ENCODE measurements at places on chromosomes 5 and 9. TPM values are rescaled to one million over a fixed set of nuclear protein-coding genes. Genes with fewer than 3 reads are reported as not detected.

GRCh38 chr5:54775645-54776044 lies 209.7 kb downstream of the ESM1 start:
- no peak for DNase-seq

DNA sequence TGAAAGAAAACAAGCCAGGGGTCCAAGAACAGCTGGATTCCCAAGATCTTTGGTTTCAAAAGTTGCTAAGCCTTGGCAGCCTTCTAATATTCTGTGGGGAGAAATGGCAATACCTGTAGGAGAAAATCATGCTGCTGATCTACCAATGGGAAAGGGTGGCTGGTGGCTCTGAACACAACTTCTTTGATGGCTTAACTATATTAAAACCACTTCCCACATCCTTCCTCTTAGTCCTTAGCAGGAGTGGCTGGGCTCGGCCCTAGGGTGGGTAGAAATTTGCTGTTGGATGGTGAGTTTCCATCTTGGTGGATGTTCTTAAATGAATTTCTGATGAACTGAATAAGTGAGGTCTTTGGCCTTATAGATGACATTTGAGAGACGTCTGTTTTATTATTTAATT lies 19.5 kb upstream of the FBXL7 start:
- no peak for DNase-seq

DNA sequence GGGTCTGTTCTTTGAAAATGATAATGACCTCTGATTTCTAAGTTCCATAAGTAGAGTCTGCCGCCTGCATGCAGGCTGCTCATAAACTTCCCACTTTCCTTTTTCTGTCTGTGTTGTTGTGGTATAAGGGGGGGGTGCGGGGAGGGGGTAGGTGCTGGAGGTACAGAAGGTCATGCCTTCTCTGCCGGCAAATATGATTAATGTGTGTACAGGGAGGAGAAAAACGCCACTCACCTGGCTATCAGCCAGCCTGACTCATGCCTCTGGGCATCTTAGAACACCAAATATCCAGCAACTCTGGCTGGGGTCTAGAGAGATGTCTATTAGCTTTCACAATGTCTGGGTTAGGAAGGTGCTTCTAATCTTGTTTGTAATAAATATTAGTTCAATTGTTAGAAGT lies 128.3 kb downstream of the EFNA5 start:
- DNase-seq, result peak; percentile 83

DNA sequence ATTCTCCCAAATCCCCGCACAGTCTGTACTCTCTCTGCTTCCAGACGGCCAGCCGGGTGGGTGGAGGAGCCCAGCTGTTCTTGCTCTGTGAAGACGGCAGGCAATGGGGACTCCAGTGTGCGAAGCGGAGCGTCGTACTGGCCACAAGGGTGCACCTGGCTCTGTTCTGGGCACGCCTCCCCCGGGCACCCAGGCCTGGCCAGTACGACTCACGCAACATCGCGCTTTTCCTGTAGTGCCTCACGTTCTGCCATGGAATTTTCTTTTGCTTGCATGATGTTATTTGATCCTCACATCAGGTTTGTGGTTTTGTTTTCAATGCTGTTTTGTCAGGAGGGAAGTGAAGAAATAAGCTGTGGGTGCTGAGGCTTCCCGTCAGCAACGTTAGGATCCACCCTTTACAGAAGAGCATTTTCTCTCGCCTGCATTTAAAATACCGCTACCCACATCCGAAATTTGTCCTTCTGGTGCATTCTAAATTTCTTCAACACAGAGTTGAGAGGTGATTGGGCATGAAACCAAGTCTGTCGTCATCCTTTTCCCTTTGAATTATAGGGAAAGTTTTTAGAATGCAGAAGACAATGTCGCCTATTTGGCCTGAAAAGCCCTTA lies 311.7 kb downstream of the TRIM36 start:
- no peak for DNase-seq

- no peak for DNase-seq
These were observed 21.7 kb upstream of the DOLPP1 start for GRCh38 chr9:129058965-129059795.

DNA sequence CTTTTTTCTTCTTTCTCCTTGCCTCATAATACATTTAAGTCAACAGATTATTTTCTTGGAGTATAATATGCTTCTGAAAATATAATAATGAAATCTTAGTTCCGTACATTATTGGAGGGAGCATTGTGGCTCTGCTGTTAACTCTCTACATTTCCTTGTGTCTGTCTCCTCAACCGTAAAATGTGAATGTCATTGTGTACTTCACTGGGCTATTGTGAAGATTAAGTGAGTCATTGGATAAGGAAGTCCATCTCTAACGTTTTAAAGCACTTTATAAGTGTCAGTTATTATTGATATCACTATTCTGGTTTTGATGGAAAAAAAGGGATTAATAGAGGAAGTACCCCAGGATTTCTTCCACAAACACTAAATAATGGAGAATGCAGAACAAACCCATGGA lies 304.5 kb upstream of the RFX3 start:
- no peak for DNase-seq

- DNase-seq, result no peak
These were observed 261.5 kb downstream of the TLE1 start for GRCh38 chr9:81427870-81428269.

- no peak for DNase-seq
These were observed 40.0 kb upstream of the ABL1 start for GRCh38 chr9:130794923-130795495.

DNA sequence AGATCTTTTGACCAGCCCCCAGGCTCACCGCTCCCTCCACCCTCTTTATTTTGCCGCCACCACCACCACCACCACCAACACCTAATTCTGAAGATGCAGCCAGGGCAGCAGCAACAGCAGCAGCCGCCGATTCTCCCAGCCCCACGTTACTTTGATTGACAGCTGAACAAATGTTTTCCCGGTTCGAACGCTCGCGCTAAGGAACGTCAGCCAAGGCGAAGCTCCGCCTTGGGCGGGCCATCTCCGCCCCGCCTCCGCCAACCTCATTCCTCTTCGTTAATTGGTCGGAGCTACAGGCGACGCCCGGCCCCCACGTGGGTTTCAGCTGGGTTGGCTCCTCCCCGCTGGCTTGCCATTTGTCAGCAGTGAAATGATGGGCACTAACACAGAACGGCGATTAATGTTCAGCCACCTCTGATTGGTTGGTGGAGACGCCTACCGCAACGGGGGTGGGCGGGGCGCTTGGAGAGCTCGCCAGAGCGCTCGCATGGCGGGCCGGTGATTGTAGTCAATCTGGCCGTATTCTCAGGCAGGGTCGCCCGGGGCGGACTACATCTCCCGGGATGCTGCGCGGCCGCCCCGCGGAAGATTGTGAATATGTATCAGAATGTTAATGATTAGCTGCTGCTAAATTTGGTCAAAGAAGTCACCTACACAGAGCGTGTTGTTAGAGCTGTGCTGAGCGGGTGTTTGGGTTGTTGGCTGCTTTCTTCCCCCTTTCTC lies at the start of gene TLE4:
TSS of gene TLE4 (plus strand) at position 657 of the 723 bp plus-strand sequence. CDS start 826 bp downstream, outside the sequence.
- DNase-seq, result peak; percentile 99

- no peak for DNase-seq
These were observed 238.1 kb downstream of the SPOCK1 start for GRCh38 chr5:137260820-137261695.

GRCh38 chr5:113039229-113039933 lies 62.8 kb downstream of the DCP2 start:
- DNase-seq, result no peak

GRCh38 chr5:119333421-119333851 lies 22.4 kb upstream of the TNFAIP8 start:
- DNase-seq, result no peak

DNA sequence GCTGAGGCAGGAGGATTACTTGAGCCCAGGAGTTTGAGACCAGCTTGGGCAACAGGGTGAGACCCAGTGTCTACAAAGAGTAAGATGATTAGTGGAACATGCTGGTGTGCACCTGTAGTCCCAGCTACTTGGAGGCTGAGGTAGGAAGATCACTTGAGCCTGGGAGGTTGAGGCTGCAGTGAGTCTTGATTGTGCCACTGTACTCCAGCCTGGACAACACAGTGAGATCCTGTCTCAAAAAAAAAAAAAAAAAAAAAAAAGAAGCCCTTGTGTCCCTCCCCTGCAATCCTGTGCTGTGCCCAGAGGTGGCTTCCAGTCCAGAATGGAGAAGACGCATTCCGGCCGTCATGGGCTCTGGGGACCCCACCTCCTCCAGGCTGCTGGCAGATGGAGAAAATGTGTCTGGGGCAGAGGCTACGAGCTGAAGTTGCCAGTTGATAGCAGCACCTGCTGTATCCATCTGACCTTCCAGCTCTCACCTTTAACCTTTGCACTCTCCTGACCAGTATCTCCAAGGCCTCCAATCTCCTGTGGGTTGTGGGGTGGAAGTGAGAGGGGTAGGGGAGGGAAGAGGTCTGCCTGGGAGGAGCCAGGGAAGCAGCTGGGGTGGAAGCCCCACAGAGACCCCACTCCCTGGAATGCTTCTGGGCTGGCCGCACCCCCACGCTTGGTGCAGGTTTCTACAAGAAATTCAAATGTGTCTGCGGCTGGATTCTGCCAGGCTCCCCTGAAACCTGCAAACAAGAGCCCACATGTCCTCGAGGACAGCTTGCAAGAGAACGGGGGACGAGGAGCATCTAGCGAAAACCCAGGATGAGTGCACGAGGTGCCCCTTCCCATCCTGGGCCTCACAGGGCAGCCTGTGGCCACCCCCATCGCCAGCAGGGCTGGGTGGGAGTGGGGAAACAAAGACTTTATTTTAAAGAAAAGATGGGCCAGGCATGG lies 148.3 kb upstream of the IER5L start:
- DNase-seq, result no peak

Gene ANKRD31
- 0.14 TPM for total RNA-seq

Gene SLC2A6
- 4.6 TPM for total RNA-seq

Gene LMBRD2
- total RNA-seq, result 11.0 TPM

Gene CDH12
- not detected for total RNA-seq

Gene HK3
- 26.1 TPM for total RNA-seq

Gene RNF183
- not detected for total RNA-seq

Gene PGM5
- 79.3 TPM for total RNA-seq

Gene PTPRD
- total RNA-seq, result 19.6 TPM

Gene UGT3A2
- total RNA-seq, result not detected

Data from thoracic aorta (tissue), 2 donors.